Stimulated activated CD8-positive, alpha-beta memory T cell treated with anti-CD3 and anti-CD28 coated beads, Interleukin-12 subunit alpha, Interleukin-12 subunit beta, amount 100 ng/mL, for 4 hours (primary cell): ENCODE measurements at places on chromosomes 2 and 18.

DNA sequence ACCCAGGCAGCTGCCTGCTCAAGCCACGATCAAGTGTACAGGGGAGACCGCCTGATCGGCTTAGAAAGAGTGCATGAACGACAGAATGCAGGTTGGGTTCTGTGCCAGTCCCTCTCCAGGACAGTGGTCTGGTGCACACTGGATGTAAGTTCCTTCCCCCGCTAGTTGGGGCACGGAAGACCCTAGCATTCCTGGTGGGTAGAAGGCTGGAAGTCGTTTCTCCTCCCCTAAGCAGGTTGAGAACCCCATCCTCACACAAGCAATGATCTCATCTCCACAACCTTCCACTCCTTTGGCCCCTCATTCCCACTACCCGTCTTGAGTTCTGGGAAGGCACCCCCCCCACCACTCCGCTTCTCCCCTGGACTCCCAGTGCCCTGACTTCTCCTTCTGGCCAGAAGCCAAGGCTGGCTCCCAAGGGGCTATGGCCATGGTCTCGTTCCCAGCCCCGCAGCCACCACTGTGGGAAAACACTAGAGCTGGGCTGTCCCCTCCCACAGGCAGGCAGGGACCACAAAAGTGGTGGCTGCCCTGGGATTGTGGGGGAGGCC lies 1.4 kb upstream of the ANKRD39 start:
- DNase-seq: no peak

DNA sequence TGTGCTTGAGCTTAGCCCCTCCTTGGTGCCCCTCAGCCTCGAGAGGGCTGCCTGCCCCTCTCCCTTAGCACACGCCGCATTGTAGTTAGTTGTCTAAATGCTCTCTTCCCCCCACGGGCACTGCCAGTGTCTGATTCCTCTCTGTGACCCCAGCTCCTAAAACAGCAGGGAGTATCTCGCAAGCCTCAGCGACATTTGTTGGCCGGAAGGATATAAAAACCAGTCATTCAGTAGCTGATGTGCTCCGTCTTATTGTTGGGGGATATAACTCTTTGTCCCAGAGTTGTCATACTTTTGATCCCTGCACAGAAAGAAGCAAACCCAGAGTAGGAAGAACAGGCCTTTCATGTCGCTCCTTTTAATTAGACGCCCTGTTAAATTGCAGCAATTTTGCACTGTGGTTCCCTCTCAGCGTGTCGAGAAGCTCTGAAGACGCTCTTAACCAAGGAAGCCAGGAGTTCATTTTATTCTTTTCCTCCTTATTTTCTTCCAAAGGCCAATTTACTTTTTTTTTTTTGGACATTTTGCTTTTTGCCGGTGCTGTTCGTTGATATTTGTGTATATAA lies 201.8 kb downstream of the KLHL29 start:
- DNase-seq: no peak

GRCh38 chr2:226728996-226729395 lies 70.6 kb downstream of the IRS1 start:
- DNase-seq: no peak

DNA sequence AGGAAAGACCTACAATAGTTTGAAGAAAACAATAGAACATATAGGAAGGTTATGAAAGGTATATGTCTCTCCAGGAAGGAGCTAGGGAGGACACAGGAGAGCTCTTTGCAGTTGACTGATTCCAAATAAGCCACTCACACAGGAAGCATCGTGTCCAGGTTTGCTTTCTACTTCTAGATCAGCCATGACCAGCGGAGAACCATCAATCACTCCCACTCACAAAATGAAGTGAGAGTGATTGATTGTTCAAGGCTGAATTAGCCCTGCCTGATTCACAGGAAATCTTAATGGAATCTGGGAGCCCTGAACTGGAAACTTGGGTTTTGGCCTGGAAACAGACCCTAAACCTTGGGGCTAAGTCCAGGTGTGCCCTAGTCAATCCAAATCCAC lies 1292.2 kb upstream of the ZEB2 start:
- DNase-seq: no peak

GRCh38 chr2:88110830-88111229 lies 17.0 kb downstream of the FABP1 start:
- no peak for DNase-seq

DNA sequence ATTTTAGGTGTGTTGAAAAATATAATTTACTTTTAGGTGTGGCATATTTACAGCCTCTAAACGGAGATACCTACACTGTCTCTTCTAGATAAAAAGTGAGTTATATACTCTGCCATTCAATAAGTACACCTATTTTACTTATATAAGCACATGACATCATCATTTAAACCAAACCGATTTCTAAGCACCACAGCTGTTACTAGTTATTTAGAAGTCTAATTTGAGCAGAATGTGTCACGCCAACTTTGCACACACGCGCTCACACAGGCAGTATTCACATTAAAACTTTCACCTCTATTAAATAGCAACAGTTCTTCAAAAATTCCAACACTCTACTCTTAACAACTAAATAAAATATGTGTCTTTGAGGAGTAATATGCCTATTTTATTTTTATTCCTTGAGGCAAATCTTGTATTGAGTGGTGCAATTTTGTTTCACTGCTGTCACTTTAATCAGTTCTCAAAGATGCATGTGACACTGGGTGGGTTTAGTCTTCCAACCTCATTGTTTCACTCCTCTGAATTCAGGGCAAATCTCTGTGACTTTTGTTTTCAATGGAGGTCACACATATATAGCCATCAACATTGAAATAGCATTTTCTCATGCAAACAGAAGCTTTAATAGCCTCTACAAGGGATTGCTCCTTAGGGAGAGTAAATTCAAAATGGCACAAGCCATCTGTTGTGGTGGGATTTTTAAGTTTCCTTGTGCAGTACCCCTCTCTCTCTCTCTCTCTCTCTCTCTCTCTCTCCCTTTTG lies 721.0 kb downstream of the PLCL1 start:
- DNase-seq: no peak

DNA sequence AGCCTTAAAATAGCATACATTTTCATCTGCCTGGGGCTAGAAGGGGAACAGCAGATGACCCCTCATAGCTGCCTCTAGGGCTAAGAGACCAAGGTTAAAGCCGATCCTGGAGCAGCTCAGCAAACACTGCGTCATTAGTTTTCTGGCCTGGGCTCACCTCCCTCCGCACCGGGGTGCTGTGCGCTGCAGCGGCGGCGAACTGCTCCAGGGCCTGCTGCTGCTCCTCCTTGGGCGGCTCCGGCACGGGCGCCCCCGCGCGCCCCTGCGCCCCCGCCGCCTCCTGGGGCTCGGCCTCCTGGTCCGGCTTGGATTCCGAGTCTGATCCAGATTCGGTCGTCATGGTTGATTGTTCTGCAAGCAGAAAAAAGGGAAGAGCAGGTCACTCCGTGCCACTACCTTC lies 55.0 kb downstream of the EPB41L3 start:
- DNase-seq: no peak

- no peak for DNase-seq
Observed at GRCh38 chr18:59140302-59140885, 710 bp downstream of the SEC11C start.

DNA sequence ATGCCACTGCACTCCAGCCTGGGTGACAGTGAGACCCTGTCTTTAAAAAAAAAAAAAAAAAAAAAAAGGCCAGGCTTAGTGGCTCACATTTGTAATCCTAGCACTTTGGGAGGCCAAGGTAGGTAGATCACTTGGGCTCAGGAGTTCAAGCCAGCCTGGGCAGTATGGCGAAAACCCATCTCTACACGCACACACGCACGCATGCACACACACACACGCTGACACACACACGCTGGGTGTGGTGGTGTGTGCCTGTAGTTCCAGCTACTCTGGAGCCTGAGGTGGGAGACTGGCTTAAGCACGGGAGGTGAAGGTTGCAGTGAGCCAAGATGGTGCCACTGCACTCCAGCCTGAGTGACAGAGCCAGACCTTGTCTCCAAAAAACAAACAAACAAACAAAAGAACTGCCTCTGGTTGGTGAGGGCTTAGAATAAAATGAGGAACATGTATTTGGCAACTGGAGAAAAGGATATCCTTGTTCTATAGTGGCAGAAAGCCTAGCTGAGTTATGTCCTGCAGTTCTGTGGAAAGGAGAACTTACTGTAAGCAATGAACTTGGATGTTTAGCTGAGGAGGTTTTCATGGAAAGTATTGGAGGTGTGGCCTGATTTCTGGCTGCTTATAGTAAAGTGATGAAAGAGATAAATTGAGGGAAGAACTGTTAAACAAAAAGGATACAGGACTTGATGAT lies 34.0 kb downstream of the HAT1 start:
- no peak for DNase-seq

DNA sequence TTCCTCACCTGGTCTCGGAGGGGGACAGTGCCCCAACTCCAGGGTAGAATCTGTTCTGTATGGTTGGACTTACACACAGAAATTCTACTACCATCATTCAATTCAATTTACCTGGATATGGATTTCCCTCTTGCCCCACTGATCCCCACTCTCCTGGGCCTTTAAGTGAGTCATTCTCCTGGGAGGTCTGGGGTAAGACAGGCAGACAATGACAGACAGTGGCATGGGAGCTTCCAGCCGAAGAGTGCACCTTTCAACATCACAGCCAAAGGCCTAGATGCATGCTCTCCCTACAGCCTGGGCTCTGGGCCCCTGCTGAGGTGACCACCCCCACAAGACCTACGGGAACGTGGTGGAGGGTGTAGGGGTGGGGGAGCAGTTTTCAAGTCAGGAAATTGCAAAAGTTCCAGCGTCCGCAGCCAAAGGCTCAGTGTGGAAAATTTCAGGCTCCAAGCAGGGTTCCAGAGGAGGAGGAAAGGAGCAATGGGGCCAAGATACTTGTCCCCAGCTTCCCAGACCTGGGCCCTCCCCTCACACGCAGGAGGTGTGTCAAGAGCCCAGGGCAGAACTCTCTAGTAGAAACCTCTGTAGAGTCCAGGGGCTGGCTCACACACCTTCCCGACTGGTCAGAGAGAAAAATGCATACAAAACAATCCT lies 296.4 kb downstream of the CYP26B1 start:
- no peak for DNase-seq

GRCh38 chr2:12429779-12430406 lies 286.8 kb upstream of the TRIB2 start:
- DNase-seq: no peak

GRCh38 chr18:13036622-13037320 lies 45.6 kb downstream of the CEP192 start:
- DNase-seq: no peak

DNA sequence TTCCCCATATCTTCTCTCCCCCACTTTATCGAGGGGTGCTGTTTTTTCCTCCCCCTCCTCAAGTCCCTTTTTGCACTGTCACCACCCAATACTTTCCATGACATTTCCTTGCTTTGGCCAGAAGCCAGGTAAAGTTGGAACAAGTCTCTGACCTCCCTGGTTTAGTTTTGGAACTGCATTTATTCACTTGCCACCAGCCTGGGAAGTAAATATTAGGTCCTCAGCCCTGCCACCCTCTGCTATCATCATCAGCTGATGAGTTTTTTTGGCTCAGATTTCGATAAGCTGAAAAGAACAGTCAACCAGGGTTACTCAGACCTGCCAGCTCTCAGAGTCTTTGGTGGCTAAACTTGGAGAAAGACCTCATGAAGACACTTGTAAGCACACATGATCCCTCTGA lies 47.0 kb downstream of the DHRS9 start:
- no peak for DNase-seq

DNA sequence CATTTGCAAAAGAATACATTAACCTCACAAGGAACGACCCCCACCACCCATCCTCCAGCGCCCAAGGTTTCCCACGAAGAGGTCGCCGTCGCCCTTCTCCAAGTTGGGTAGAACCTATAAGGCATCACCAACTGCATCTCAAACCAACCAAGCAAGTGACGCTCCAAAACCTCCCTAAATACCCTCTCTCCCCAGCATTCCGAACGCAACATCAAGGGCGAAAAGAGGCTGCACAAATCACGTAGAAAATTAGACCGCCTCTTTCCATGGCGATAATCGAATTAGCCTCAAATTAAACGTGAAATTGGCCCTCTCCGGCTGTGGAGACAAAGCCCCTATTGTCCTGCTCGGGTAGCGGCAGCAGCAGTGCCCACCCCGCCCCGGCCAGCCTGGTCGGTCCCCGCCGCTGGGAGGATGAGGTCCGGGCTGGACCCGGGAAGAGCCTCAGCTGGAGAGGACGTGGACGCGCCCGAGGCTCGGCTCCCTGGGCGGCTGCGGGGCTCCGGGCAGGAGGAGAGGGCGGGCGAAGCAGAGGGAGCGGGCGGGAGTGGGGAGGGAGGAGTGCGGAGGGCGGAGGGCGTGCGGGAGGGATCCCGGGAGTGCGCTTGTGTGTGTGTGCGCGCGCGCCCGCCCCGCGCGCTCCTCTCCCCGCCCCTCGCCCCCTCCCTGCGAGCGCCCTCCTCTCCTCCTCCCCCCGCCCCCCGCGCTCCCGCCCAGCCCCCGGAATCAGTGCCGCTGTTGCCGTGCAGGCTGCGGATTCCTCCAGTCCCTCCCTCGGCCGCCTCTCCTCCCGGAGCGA lies at the start of gene SPTBN1:
Gene SPTBN1 (plus strand): TSS at position 765 of the 799 bp plus-strand sequence. CDS start 70,092 bp downstream, outside the sequence.
- no peak for DNase-seq

DNA sequence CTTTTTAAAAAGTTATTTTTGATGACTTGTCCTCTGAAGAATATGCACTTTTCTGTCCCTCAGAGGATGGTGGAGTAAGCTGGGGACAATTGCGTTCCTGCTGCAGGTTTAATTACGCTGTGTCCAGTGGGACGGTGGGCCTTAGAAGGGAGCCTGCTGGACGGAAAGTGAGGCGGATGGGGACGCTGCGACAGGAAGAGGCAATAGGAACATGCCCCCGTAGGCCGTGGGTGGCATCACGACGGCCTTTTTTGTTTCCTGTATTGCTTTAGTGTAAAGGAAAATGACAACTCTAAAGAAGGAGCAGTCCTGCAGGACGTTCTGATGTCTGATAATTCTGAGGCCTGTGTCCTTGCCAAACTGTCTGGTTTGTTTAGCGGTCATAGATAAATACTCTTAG lies 121.6 kb downstream of the NFATC1 start:
- no peak for DNase-seq

- DNase-seq: no peak
Observed at GRCh38 chr2:104845946-104846785, 7.7 kb upstream of the POU3F3 start.

DNA sequence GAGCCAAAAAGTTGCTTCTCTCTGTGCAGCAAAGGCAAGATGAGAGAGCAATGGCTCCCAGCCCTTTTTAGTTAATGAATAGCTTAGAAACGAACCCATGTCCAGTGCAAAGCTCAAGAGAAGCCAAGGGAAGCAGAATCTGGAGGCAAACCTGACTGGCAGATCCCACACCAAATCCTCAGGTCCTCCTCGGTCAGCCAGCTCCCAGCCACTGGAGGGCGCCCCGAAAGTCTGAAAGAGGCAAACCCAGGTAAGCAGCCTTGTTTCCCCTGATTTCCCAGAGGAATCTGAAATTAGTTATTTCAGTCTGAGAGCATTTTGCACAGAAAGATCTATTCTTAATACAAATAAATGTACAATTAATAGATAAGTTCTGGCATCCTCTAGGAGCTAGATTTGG lies 71.3 kb upstream of the PID1 start:
- no peak for DNase-seq

DNA sequence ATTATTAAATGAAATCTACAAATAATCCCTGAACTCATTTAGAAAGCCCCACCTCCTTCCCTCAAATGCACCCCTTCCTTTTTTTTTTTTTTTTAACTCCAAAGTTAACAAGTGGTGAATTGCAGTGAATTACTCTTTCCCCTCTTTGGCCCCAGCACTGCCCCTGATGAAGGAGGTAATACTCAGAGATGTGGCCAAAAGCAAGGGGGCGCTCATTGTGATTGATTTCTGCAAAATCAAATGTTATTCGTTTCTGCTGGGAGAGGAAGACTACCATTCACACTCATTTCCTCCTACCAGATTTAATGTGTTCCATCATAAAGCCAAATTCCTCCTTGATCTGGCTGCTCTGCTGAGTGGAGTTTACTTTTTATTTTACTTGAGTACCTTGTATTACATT lies 259.4 kb downstream of the GPD2 start:
- DNase-seq: no peak

GRCh38 chr2:177772529-177772928 lies 300.0 kb downstream of the PDE11A start:
- no peak for DNase-seq
